Hippocampal formation (tissue), 2 donors: ENCODE measurements at places on chromosomes 4 and X.

DNA sequence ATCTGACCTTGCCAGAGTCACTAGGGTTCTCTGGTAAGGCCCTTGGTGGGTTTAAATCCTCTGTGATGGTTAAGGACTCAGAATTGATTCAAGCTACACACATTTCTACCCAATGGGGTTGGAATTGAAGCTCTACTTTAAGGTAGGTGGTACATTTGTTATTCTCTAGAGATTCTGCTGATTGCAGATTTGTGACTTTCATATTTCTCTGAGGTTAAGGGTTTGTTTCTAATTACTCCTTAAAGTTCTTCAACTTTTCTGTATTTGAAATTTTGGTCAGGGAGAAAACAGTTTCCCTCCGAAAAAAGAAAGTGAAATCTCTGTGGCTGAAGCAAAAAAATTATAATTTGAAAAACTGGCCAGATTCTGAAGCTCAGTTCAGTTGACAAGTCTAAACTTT lies 25.8 kb upstream of the USP46 start:
- no peak for DNase-seq

- no peak for DNase-seq
These were observed 773 bp upstream of the ZNF827 start for GRCh38 chr4:145939441-145939750.

DNA sequence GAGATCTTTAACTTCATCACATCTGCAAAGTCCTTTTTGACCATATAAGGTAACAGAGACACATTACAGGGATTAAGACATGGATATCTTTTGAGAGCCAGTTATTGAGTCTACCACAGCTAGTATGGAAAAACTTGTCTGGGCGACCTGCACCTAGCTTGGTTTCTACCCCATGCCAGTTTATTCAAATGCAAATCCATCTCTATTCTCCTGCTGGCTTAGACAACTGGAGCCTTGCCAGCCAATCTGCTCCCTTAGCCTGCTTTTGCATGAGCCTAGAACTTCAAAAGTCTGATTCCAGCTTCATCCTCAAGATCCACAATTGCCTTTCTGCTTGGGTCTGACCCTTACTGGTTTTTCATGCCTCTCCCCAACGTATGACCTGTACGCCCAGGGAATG lies 212.0 kb upstream of the AFF2 start:
- DNase-seq = no peak

DNA sequence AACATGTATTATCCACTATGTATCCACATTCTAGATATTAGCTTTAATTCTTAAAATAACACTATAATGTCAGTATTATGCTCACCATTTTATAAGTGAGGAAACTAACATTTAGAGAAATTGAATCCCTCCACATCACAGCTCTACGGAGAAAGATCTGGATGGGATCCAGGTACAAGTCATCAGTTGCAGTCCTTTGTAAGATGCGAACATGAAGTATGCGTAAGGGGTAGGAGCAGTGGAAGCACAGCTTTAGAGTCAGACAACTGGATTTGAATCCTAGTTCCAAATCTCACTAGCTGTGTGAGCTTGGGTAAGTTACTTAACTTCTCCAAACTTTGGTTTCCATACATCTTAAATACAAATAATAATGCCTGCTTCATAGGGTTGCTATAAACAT lies 162.5 kb downstream of the ATP10D start:
- no peak for DNase-seq

- DNase-seq = no peak
These were observed 280.3 kb downstream of the SPRY1 start for GRCh38 chr4:123676890-123677229.

GRCh38 chr4:161411901-161412300 lies 751.9 kb downstream of the FSTL5 start:
- no peak for DNase-seq

DNA sequence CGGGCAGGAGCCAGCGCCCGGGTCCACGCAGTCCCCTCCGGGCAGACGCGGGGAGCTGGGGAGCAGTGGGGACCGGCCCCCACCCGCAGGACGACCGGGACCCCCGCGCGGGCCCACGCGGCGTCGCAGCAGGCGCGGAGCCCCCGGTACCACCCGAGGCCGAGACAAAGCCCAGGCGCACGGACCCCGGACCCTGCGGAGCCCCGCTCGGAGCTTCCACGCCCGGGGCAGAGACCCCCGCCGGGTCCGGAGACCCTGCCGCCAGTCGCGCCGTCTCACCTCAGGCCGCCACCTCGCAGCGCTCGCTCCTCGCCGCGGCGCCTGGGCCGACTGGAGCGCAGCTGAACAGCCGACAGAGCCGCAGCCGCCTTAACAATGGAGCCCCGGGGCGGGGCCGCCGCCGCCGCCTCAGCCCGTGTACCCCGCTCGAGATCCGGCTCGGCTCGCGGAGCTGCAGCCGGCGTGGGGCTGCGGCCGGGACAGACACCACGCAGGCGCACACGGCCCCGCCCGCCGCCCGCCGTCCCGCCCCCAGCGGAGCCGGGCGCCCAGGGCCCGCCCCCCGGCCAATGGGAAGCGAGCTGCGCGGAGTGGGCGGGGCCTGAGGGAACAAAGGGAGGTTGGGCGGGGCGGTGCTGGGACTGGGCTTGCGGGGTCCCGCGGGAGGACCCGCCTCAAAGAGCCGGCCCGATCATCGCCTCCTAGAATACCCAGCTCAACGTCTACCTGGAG lies at the start of gene AFAP1:
TSS of gene AFAP1 (minus strand) at position 485 of the 732 bp plus-strand sequence. CDS start 67,783 bp downstream, outside the sequence.
- peak; percentile 83 for DNase-seq

GRCh38 chrX:103730796-103731493 lies 20.2 kb downstream of the TMEM31 start:
- DNase-seq = no peak

GRCh38 chrX:44291468-44292092 lies 51.9 kb downstream of the EFHC2 start:
- DNase-seq = no peak

GRCh38 chr4:108126806-108127205 lies 41.9 kb downstream of the LEF1 start:
- no peak for DNase-seq
